WTC11 (cell line): ENCODE measurements at places on chromosomes 13 and 19. TPM values are rescaled to one million over a fixed set of nuclear protein-coding genes. Genes with fewer than 3 reads are reported as not detected.

GRCh38 chr13:74000876-74001275 lies 133.3 kb downstream of the KLF12 start:
- no peaks in the 10 kb centered on the region for H3K36me3 ChIP-seq
- no peaks in the 10 kb centered on the region for H3K4me1 ChIP-seq
- DNase-seq = no peak
- no peaks in the 10 kb centered on the region for H3K27me3 ChIP-seq

DNA sequence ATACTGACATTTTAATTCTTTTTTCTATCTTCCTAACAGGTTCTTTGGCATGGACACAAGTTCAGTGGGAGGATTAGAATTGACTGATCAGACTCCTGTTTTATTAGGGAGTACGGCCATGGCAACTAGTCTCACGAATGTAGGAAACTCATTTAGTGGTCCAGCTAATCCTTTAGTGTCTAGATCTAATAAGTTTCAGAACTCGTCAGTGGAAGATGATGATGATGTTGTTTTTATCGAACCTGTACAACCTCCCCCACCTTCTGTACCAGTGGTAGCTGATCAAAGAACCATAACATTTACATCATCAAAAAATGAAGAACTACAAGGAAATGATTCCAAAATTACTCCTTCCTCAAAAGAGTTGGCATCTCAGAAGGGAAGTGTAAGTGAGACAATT lies 34.5 kb downstream of the ZMYM2 start:
- no peak overlapping the region; the same call in 1 of the 2 replicates for H3K27ac ChIP-seq
- peaks cover 34% of the 10 kb centered on the region for H3K36me3 ChIP-seq
- peaks cover 28% of the 10 kb centered on the region for H3K4me1 ChIP-seq
- no peak for DNase-seq
- H3K4me3 ChIP-seq = no peak overlapping the region
- no peaks in the 10 kb centered on the region for H3K27me3 ChIP-seq

DNA sequence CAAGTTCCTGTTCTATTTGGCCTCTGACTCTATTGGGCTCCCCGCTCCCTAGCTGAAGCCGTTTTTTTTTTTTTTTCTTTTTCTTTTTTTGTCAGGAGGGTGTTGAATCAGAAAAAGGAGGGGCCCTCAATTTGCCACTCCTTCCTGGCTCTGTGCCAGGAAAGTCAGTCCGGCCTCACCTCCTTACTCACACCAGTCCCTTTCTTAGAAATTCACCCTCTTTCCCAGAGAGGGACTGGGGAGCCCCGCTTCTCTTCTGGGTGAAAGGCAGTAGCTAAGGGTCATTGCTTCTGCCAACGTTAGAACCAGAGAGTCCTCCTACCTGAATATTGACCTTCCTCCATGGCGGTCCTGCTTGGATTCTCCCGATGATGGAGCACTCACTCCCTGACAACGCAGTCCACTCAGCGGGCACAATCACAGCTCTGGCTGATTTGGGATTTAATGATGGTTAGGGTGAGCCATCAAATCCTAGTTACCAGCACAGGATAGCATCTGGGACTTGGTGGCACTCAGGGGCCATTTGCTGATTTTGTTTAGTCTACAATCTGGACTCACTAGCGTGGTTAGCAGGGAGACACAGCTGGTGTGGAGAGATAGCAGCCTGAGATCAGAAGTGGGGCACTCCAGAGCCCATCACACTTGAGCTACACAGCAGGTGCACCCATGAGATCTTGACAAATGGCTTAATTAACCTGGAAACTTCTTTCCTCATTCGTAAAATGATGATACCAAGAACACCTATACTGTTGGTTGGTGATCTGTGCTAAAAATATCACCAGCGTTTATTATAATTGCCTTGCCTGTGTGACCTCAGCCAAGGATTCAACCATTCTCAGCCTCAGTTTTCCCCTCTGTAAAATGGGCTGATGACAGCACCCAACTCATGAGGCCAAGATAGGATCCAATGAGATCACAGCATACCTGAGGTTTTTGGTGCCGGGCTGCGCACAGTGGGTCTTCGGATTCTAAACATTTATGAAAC lies 2.2 kb downstream of the FCER2 start:
- H3K27ac ChIP-seq = no peak overlapping the region
- H3K36me3 ChIP-seq = no peaks in the 10 kb centered on the region
- H3K4me1 ChIP-seq = peaks cover 23% of the 10 kb centered on the region
- H3K4me3 ChIP-seq = no peak overlapping the region

Gene MCEMP1
- not detected in 3 replicates for total RNA-seq
